ENCODE measurements at places on chromosomes 16 and 17. TPM values are rescaled to one million over a fixed set of nuclear protein-coding genes. Genes with fewer than 3 reads are reported as not detected.

DNA sequence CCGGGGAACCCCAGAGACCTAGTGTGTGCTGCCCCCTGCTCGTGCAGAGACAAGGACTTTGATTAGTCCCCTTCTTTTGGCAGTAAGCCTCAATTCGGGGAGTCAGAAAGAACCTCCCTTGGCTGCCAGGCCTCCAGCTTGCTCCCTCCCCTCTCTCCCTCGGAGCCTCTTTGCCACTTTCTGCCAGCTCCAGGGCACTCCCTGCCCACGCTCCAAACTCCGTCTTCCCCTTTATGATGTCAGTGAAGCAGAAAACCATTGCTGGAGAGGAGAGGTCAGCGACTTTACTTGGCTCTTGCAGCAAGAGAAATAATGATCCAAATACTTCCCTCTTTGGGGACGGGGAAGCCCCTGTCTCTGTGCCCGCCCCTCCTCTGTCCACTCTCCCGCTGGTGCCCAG, 28.1 kb downstream of the TTYH2 start:
- DNase-seq: no peak

DNA sequence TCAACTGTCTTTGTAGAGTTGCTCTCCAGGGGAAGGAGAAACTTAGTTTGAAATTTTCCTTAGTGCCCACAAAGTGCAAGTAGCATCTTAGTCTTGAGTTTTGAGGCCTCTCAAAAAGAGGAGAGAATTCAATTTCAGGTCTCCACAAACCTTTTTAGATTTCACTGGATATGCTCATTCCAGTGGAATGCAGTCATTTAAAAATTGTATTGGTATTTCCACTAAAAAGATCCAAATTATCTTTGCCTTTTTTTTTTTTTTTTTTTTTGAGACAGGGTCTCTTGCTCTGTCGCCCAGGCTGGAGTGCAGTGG, 6.9 kb upstream of the FOXJ1 start:
- DNase-seq: no peak

GRCh38 chr16:67537270-67537635, 8.6 kb downstream of the RIPOR1 start:
- DNase-seq: peak; percentile 56

DNA sequence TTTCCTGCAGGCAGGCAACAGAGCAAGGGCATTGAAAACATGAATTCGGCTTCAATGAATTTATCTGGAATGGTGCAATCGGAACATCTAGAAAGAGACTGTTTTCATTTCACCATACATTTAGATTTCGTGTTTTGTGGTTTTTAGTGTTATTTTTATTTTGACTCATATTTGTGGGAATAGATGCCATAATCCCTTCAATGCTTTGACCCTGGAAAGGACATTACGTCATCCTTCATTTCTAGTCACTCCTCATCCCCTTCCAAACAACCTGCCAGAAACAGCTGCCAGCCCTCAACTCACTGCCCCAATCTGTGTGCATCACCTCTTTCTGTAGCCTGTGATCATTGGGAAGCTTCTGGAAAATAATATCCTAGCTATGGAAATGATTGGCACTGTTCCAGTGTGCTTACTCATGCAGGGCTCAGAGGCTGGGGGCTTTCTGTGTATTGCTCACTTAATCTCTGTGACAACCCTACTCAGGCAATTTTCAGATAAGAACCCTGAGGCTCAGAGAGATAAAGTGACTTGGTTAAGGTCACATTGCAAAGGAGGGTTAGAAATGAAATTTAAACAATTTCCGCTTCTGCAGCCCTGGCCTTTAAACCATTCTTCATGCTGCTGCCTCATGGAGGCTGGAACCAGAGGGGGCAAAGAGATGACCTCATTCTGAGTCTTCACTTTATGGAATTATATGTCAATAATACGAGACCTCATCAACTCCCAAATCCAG, 9.5 kb upstream of the KSR1 start:
- DNase-seq: peak; percentile 98

- DNase-seq: peak; percentile 52
Observed at GRCh38 chr16:48317614-48318315, 67.4 kb downstream of the SIAH1 start.

- DNase-seq: no peak
Observed at GRCh38 chr17:8806253-8806925, 7.2 kb upstream of the MFSD6L start.

DNA sequence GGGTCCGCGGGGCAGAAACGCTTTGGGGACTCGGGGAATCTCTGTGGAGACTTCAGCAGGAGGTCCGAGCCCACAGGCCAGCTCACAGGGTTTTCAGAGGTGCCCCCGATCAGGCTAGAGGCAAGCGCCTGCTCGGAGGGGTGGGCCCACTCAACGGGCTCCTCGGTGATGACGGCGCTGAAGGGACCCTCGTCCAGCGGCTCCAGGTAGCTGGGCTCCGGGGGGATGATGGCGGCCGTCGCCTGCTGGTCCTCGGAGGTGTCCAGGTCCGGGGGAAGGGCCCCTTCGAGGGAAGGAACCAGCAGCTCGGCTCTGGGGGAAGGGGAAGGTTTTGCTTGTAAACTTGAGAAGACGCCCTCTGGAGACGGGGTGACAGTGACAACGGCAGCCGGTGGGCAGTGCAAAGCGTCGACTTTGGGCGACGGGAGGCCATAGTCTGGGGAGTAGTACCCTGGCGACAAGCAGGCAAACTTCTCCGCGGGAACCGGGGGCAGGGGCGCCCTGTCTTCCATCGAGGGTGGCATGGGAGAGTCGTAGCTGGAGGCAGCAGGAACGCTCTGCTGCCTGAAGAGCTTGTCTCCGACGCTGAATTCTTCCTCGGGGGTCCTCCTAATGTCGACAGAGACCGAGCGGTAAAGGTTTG, 63.2 kb downstream of the ZNF778 start:
- no peak for DNase-seq

- peak; percentile 69 for DNase-seq
Observed at GRCh38 chr16:22206842-22207714, 1.0 kb downstream of the EEF2K start.

GRCh38 chr17:81418710-81419318, 23.6 kb downstream of the BAHCC1 start:
- DNase-seq: peak; percentile 51

GRCh38 chr17:34865716-34866115, 95.5 kb downstream of the CCT6B start:
- no peak for DNase-seq

- DNase-seq: no peak
Observed at GRCh38 chr16:70348991-70349390, 2.3 kb downstream of the DDX19A start.

DNA sequence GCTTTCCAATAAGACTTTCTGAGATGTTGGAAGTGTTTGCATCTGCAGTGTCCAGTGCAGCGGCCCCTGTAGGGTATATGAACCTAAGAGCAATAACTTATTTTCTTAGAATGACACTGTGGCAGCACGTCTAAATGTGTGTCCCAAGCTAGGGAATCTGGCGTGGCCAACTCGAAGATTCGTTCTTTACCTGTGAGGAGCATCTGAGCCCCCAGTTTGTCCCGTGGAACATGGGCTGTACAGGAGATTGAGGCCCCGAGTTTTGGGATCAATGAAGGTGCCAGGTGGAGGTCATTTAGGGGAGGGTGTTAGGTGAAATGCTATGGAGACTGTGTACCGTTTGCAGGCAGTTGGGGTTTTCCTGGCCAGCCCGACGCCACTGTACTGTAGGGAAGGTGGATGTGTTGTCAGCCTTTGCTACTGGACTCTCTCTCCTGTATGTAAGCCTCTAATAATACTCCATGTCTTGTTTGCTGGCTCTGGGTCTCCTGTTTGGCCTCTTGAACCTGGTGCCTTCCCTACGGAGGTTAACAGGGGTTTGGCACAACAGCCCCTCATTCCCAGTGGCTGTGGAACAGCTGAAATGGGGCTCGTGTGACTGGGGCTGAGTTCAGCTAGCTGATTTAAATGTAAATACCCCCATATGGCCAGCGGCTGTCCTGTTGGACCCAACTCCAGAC, 45.5 kb upstream of the SDK2 start:
- no peak for DNase-seq

DNA sequence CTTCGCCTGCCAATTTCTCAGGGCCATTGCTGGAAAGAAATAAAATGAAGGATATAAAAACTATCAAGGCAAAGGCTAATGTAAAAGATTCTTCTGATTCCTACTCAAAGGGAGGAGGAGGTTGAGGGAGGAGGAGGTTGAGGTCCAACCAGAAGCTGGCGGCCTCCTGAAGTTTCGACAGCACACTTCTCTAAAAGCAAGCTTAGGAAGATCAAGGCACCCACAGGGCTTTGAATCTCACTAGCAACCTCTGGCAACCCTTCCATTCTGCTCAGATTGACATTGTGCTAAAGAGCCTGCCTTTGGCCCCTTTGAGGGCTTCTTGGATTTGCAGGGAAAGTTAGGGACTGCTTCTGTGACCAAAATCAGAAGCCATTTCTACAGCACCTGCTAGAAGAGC, 81.5 kb upstream of the TNRC6C start:
- no peak for DNase-seq

The HBA2 gene
- not detected for total RNA-seq

The ABCC11 gene
- total RNA-seq: 0.17 TPM

The CES2 gene
- 47.6 TPM for total RNA-seq

The FADS6 gene
- not detected for total RNA-seq

The CDYL2 gene
- 2.1 TPM for total RNA-seq

The POLR3K gene
- total RNA-seq: 3.3 TPM

The ARL17A gene
- 1.5 TPM for total RNA-seq

The PPP1R27 gene
- under 0.01 TPM for total RNA-seq
